ENCODE measurements at places on chromosomes 11 and 22.

- DNase-seq, result no peak
Measured at GRCh38 chr11:109641549-109641948, 219.6 kb downstream of the C11orf87 start.

- no peak for DNase-seq
Measured at GRCh38 chr22:17792854-17793434, 18.7 kb upstream of the BID start.

- no peak for DNase-seq
Measured at GRCh38 chr11:86800960-86801272, 574 bp downstream of the PRSS23 start.

DNA sequence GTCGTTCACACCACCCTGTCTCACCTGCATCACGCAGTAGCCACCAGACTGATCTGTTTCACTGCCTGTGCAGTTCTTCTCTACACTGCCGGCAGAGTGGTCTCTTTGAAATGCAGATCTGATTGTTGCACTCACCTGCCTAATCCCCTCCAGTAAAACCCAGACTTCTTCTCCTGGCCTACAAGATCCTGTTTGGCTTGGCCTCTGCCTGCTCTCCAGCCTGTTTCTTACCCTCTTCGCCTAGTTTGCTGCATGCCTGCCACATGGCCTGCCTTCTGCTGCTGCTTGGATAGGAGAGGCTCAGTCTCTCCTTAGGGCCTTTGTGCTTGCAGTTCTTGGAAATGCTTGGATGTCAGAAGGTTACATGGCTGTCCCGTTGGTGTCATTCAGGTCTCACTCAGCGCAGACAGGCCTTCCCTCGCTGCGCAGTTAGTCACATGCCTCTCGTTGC lies 42.0 kb downstream of the PACS1 start:
- no peak for DNase-seq

DNA sequence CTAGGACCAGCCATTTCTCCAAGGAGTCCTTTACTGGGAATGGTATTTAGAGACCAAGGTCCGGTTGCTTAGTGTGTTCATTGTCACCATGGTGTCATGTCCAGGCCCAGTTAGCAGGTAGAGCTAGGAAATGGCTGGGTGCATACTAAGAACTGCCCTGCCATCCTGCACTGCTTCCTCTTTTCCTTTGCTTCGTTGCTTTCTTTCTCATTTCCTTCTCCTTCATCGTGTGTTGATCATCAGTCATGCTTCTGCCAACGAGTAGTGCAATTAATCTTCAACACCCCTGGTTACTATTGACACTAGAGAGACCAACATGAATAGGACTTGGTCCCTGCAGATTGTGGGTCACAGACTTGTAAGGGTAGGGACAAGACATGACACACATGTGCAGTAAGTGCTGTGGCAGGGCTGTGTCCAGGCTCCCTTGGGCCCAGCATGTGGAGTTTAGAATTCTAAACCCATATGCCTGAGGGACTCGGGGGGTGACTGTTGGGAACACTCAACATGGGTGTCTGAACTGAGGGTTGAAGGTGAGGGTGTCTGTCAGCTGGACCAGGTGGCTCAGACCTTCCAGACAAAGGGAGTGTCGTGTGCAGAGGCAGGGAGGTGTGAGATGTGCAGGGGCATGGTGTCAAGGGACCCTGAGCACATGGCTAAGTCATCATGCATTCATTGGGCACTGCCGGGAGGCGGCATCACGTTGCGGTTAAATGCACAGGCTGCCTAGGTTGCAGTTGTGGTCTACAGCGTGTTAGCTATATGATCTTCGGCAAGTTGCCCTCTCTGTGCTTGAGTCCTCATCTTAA lies 42.6 kb downstream of the ST14 start:
- DNase-seq, result no peak

- DNase-seq, result no peak
Measured at GRCh38 chr11:57276971-57277675, 40.1 kb upstream of the APLNR start.

DNA sequence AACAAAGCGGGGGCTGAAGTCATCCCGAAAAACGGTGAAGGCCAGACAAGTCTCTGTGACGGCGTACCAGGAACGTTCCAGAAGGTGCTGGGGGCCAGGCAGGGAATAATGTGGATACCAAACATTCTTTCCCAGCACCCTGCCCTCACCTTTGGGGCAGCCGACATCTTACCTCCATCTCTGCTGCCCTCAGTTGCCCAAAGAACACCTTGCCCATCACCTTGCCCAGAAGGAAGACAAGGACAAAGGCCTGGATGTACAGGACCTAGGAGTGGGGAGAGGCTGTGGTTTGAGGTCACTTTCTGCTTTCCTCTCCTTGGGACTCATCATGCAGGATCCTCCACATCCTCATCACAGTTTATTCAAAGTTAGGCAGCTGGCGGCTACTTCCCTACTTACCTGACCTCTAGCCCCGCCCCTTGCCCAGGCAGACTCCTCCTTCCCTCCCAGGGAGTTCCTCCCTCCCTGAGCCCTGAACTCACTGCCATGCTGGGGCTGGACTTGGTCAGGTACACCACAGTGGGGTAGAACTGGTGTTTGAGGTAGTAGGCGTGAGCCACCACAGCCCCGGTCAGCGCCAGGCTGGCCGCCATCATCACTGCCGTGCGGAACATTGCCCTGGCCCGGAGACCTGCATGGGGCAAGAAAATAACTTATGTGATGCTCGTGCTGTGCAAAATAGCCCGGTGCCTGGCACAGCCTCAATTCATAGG lies 1.2 kb downstream of the SYVN1 start:
- no peak for DNase-seq

- DNase-seq, result no peak
Measured at GRCh38 chr11:65851083-65851579, 6.8 kb downstream of the CFL1 start.

DNA sequence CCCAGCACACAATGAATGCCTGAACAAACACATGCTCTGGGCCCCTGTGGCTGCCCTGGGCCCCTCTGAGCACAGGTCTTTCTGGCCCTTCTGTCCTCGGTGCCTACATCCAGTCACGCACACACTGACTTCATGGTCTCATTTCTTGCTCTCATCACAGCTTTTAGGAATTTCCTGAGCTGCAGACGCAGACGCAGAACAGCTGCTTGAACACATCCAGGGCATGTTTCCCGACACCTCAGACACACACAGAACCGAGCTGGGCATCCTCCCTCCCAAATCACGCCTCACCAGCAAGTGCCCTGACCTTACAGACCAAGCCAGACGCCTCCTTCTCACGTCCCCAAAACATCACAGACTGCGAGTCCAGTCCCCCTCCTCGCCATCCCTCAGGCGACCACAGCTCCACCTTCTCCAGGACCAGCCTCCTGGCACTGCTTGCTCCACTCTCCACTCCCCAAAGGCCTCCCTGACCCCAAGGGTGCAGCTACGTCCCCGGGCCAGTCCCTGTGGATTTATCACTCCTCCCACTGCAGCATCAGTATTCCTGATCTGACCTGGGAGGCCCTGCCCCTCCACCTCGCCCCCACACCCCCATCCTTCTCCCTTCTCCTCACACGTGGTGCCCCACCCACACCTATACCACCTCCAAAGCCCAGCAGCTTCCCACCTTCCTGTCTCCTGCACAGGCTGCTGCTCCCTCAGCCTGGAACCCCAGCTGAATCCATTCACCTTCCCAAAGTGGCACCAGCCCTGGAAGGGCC lies 12.9 kb downstream of the SIRT3 start:
- DNase-seq, result no peak

- peak; percentile 18 for DNase-seq
Measured at GRCh38 chr11:64971421-64972233, at the start of gene MAJIN. MAJIN (minus strand) TSS chr11:64972108; CDS start chr11:64959405, 12,703 bp downstream.

- DNase-seq, result no peak
Measured at GRCh38 chr11:11038782-11039181, 180.9 kb upstream of the ZBED5 start.

- DNase-seq, result no peak
Measured at GRCh38 chr11:78902771-78903507, 328.3 kb upstream of the NARS2 start.

DNA sequence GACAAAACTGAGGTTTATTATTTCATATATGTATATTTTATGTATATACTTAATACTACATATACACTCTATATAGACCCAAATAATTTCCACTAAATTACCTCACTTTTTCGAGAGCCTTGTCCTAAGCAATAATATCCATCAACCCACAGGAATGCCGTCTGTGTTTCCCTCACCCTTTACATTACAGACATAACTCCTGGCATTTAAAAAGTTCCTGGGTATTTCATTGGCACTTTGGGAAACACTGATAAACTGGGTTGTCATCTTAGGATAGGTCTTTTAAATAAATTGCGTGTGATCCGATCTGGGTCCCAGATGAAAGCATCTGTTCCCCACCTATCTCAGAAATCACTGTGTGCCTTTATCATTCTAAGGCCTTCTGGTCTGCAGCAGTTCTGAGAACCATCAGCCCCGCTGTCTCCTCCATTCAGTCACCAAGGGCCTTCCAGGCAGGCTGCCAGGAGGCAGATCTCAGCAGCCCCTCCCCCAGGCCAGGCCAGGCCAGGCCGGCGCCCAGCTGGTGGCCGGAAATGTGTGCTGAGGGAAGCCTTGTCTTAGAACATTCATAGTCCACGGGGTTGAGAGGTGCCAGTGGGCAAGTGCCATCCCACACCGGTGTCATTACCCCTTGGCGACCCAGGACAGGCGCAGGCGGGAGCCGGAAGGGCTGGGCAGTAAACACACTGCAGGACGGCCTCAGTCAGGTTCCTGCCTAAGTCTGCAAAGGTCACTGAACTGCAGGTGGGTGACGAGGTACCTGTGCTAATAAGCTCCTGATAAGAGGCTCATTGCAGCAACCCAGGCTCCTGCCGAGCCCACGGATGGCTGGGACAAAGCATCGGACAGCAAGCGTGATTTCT lies 3.3 kb downstream of the FGF19 start:
- no peak for DNase-seq

- DNase-seq, result no peak
Measured at GRCh38 chr11:109734566-109734965, 312.6 kb downstream of the C11orf87 start.

DNA sequence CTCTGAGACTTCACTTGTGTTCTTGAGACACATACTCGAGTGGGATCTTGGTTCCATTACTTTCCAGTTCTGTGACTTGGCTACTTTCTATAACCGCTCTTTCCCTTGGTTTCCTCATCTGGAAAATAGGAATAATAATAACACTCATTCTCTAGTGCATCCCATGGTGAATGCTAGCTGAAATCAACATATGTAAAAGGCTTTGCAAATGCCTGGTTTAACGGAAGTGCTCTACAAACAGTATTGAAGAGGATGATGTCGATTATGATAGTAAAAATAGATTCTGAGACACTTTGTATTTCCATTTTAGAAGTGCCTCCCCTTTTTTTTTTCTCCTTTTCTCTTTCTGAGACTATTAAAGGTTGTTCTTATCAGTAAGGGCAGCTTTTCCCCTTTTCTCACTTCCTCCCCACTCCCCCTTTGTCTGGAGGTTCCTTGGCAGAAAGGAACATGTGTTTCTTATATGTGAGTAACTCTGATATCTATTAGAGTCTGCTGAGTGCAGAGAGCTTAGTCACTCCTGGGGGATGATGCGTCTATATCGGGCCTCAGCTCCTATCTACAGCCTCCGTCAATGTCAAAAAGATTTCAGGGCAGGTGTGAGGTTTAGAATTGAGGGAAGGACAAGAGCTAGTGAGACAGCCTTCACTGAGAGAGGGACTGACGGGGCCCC lies 489.3 kb downstream of the NTM start:
- DNase-seq, result no peak

GRCh38 chr11:107696140-107696539 lies 15.7 kb downstream of the SLN start:
- DNase-seq, result peak; percentile 84
